ENCODE measurements at places on chromosomes 5 and 9.
A peak's percentile ranks its signal among the peaks of the same experiment; 100 is the strongest.

GRCh38 chr5:125137535-125137934 lies 391.1 kb upstream of the ZNF608 start:
- no peak for DNase-seq

DNA sequence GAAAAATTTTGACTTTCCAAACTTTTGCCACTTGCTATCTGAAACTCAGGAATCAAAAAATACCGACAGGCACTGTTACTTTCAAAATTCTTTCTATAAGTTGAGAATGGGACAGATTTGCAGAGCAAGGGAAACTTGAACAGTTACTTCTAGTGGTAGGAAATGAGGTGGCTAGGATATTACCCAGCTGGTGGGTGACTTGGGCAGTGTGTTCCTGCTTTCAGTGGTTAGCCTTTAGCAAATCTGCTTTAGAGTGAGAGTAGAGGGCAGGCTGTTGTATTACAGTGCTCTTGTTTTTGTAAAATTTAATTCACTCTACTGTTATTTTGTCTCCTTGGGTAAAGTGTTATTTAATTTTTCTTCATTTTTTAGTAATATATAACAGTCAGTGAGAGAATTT lies 40.2 kb upstream of the ROPN1L start:
- no peak for DNase-seq

DNA sequence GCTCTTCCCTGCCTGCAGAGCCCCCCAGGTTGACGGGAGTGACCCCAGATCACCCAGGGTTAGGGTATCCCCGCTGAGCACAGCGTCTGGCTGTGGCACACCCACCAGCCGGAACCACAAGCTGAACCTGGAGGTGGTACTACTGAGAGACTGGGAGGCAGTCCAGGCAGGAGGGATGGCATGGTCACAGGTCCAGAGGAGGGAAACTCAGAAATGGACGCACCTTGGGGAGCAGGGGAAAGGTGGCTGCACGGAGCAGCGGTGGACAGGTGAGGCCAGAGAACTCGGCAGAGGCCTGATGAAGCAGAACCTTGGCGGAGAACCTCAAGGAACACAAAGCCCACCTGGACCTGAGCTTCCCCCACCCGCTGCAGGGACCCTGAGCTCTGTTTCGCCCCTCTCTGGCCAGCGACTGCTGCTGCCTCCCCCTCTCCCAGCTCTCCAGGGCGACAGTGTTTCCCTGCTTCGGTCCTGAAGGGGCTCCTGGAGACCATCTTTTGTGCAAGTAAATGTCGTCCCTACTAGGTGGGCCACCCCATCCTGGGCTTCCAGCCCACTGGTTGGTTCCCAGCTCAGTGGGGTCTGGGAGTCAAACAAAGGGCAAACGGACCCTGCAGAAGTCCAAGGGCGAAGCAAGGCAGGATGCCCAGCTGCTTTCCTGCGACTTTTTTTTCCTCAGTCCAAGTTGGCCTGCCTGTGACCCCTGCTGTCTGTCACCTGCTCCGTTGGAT lies 845 bp downstream of the ADGRD2 start:
- DNase-seq: no peak

- DNase-seq: peak; percentile 83
Observed at GRCh38 chr5:127400946-127401670, 110.5 kb downstream of the MEGF10 start.

- no peak for DNase-seq
Observed at GRCh38 chr5:172229904-172230303, 35.9 kb downstream of the EFCAB9 start.

GRCh38 chr9:101626295-101626694 lies 31.5 kb upstream of the PPP3R2 start:
- DNase-seq: no peak

- DNase-seq: no peak
Observed at GRCh38 chr5:139384591-139385051, 1.5 kb upstream of the SLC23A1 start.

- DNase-seq: no peak
Observed at GRCh38 chr5:111198281-111198966, 25.8 kb upstream of the CAMK4 start.

DNA sequence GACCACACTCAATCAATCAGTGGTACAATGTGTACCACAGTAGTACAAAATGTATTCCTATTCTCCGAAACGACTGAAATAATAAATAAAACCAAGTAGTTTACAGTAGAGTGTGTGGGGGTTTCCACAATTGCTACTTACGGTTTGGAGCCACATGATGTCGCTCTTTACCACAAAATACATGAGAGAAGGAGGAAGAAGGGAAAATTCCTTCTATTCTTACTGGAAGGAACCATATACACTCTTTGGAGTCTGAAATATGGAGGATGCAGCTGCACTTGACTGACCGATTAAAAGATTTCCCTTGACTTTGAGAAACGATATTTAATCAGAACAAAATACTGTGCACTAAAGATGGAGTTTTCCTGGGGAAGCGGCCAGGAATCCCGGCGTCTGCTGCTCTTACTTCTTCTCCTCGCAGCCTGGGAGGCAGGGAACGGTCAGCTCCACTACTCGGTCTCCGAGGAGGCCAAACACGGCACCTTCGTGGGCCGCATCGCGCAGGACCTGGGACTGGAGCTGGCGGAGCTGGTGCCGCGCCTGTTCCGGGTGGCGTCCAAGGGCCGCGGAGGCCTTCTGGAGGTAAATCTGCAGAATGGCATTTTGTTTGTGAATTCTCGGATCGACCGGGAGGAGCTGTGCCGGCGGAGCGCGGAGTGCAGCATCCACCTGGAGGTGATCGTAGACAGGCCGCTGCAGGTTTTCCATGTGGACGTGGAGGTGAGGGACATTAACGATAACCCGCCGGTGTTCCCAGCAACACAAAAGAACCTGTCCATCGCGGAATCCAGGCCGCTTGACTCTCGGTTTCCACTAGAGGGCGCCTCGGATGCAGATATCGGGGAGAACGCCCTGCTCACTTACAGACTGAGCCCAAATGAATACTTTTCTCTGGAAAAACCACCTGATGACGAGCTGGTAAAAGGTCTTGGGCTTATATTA lies at the start of gene PCDHA4:
PCDHA4 (plus strand) TSS at position 235 of the 942 bp plus-strand sequence.
- DNase-seq: no peak

DNA sequence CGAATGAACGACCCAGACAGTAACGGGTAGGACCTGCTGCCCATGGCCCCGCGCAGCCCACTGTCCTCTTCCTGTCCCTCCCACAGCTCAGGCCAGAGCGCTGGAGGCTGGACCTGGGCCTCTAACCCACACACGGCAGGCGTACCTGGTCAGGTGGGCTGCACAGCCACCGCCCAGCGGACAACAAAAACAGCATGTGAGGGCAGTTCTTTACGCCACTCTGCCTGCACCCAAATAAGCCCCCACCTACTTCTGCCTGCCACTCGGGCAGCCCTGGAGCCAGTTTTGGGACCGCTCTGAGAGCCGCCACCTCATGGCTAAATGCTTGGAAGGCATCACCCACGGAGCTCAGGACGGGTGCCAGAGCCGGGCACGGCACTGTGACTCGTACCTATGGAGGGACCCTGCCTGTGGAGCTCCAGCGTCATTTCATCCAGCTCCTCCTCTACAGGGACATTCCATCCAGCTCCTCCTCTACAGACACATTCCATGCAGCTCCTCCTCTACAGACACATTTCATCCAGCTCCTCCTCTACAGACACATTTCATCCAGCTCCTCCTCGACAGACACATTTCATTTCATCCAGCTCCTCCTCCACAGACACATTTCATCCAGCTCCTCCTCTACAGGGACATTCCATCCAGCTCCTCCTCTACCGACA lies 18.9 kb downstream of the CLPTM1L start:
- no peak for DNase-seq

DNA sequence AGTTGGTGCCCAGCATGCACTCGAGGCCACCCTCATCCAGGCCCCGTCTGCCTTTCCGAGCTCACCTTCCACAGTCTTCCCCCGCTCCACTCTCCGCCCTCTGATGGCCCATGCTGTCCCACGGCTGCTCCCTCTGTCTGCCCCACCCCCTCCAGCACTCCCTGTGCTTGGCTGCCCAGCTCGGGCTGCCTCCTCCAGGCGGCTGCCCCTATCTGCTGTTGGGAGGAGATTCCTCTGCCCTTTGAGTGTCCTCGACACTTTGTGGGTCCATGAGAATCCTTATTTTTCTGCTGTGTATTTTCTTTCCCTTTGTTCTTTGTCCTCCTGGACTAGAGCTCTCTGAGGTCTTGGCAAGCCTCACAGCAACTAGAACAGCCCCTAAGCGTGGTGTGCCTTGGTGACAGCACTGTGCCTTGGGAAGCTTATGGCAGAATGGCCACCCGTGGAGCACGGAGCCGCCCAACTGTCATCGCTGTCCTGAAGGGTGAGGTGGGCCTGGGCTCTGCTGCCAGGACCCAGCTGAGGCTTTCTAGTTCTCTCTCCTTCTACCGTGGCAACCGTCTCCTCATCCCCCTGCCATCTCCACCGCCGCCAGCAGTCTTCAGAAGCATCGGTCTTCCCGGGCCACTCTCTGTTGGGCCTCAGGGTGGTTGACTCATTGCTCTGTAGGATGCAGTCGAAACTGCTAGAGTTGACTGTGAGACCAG lies 5.2 kb downstream of the NTMT1 start:
- DNase-seq: no peak

DNA sequence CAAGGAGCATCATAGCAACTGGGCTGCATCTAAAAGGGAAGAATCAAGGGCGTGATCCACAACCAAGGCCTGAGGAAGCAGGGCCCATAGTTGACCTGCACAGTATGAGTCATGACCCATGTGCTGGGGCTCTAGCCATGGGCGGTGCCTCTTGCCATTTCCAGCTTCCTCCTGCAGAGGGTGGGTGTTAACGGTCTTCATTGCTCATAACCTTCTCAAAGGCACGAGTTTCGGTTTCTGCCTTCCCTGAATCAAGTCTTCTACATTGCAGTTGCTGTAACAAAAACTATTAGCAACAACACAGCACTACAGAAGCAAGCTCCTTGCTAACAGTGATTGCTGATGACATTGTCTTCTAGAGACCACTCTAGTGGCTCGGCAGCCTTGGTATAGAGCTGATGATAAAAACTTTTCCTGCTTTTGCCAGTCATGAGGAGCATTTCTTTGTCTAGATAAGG lies 66.9 kb downstream of the CTSL start:
- no peak for DNase-seq

- DNase-seq: no peak
Observed at GRCh38 chr5:175381130-175381529, 62.9 kb downstream of the DRD1 start.

DNA sequence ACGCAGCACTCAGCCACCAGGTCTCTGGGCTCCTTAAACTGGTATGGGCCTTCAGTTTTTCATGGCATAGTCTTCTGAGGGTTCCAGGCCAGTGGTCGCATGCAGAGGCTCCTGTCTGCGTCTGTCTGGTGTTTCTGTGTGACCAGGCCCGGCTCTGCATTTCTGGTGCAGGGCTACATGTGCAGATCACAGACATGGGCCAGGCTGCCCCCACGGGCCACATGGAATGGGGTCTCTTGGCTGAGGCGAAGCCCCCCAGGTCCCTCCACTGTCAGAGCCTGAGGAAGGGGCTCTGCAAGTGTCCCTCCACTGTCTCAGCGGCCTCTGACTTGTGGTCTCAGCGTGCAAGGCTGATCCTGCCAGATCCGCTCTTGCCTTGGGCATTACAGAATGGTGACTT lies 15.6 kb upstream of the CARD19 start:
- DNase-seq: no peak
